ENCODE measurements at places on chromosomes 12 and 14.

DNA sequence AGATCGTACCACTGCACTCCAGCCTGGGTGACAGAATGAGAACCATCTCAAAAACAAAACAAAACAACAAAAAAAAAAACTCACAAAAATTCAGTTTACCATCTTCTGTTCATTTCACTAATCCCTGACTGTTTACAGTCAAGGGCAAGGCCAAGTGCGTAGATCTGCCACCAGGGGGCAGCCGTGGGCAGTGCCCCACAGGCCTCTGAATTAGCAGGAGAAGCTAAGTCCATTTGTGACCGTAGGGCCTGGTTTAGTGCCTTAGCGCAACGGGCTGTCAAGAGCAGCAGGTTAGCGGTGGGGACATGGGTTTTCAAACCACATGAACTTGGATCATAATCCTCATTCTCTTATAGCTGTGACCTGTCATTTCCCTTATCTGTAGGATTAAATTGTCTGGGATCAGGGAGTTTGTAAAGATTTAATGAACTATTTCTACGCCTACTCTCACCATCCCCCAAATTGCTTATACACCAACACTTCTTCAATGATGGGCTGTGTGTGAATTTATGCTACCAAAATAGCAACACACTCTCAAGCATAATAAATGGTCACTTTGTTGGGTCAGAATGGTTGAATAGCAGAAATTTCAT lies 49.0 kb downstream of the KCTD10 start:
- peak; percentile 66 for DNase-seq

GRCh38 chr14:25050269-25051150 lies 563 bp upstream of the STXBP6 start:
- DNase-seq: no peak

DNA sequence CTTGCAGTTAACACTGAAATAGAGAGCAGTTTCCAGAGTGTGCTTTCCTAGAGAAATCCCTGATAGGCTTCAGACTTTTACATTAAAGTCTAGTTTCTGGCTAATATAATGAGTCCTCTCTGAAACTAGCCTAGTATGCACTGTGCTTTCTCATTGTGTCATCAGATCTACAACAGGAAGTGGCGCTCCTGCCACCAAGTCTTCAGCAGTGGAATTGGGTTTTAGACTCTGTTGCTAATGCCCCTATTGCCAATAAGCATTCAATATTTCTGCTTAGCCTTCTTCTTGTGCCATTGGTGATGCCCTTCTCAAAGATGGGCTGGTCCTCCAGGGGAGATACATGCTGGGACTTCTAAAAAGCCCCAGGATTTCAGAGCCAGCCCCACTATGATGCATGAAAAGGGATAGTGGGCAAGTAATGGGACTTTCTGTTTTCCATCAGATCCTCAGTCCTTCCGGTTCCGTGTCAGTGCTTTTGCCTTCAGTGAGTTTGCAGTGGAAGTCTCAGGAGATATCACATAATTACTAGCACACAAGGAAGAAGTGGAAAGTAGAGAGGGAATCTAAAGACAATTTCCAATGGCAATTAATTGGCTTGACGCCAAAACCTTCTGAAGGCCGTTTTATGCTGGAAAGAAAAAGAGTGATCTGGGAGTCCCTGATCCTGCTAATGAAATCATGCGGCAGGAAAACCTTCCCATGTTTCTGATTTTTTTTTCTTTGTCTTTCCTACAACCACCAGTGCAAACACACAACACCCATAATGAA lies 50.0 kb downstream of the SSPN start:
- no peak for DNase-seq

DNA sequence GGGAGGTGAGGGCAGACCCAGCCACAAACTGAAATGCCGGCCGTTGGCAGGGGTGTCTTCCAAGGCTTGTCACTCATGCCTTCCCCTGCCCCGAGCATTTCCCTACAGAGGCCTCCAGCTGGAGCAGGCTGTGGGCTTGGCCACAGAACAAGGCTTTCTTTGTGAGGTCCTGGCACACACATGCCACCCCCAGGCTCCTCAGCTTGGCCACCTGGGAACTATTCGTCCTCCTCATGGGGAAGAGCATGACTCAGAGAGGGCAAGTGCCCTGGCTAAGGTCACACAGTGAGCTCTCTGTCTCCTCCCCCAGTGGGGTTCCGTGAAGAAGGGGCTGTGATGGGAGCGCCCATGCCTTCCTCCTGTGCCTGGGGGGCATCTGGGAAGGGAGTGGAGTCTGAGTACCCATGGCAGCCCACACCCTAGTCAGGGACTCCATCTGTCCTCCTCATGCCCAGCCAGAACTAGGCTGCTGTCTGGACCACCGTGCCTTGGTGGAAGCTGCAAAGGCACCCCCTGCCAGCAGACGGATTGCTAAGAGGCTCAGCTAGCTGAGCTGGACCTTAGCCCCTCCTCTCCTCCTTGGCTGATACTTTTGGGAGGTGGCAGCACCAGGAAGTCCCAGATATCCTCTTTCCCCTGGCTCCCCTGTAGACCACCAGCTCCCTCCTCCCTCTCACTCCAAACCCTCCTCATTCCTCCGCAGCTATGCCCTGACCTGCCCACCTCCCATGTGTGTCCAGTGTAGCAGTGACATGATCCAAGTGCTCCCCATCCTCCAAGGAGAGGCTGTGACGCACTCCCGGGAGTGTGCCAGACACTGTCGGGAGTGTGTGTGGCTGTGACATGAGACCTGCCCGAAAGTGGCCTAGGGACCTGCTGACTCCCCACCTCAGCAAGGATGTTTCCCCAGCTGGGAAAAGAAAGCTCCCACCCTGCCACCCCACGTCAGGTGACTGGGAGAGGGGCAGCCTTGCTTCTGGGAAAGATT lies 21.4 kb downstream of the ABCB9 start:
- no peak for DNase-seq

GRCh38 chr14:89641495-89642175 lies 224.6 kb upstream of the FOXN3 start:
- no peak for DNase-seq

DNA sequence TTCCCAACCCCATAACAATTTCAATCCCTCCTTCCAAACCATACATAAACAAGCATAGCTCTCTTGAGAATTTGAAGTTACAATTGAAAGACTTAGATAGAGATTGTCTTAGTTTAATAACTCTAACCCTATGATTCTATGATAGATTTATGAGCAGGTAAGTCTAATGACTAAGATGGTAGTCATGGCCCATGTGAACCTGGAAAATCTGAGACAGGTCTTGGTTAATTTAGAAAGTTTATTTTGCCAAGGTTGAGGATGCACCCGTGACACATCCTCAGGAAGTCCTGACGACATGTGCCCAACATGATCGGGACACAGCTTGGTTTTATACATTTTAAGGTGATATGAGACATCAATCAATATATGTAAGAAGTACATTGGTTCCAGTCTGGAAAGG lies 248.8 kb downstream of the KCNH5 start:
- DNase-seq: no peak

DNA sequence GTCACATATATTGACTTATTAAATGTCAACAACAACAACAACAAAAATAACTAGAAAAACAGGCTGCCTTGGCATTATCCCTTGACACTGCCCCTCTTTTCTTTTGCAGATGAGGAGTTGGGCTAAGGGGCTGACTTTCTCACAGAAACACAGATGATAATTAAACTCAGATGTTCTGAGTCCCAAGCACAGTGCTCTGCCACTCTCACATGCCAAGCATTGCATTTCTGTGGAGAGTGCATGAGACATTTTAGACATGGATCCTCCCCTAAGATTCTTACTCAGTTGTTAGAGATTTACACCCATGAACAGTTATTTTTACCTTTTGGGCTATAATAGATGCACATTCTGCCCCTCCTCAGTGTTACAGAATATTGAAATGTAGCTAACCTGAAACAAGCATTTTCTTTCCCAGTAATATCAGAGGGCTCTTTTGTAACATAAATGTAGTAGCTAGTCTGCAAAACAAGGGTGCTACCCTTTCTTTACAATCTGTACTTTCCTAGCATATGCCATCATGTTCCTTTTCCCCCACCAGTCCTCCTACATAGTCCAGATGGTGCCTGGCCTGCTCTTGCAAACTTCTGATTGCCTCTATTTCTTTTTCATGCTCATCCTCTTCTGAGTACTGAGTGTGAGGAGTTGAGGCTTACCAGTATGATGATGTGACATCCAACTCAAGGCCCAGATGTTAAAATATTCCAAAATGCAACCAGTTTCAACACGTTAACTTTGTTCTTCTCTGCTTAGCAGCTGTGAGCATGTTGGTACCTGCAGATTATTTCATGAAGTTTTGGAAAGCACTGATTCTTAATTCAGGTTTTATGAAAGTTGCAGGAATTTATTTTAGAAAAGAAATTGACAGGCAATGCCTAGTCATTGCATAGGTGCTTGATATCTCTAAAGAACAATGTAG lies 125.0 kb upstream of the ATP2B1 start:
- no peak for DNase-seq

- no peak for DNase-seq
Measured at GRCh38 chr12:57213763-57214397, 2.7 kb upstream of the NXPH4 start.

DNA sequence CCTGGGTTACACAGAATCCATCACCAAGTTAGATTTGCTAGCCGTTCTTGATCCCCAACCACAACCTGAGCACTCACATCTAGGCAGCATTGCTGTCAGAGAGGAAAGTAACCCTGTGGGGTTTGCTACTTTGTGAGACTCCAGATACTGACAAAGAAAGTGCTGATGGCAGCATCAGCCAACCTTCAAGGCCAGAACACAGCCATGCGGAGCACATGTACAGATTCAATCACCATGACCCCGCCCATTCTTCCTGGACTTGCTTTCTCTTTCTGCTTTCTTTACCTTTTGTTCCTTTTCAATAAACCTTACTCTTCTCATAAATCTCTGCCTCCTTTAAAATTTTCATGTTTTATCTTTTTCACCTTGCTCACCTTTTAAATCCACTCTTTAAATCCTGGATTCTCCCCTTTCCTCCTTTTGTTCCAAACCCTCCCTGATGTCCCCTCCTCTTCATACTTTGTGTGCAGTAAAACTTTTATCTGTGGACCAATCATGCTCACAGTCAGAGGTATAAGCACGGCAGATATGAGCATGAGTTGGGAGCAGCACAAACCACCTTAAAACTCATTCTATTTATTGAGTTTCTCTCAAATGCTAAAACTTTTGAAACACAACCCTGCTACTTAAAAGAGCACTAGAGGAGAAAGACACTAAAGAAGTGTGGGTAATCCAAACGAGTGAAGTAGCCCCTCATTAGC lies 21.9 kb upstream of the CERS5 start:
- peak; percentile 18 for DNase-seq

- no peak for DNase-seq
Measured at GRCh38 chr14:101903111-101903561, 61.2 kb upstream of the DYNC1H1 start.

GRCh38 chr12:63396135-63396534 lies 245.1 kb upstream of the AVPR1A start:
- no peak for DNase-seq

Data from activated CD4-positive, alpha-beta T cell treated with anti-CD3 and anti-CD28 coated beads, Interleukin-2, amount 50 U/mL, for 4 hours (primary cell).